Regular cardiac myocyte (primary cell): ENCODE measurements at places on chromosomes 6 and 20. TPM values are rescaled to one million over a fixed set of nuclear protein-coding genes. Genes with fewer than 3 reads are reported as not detected.

The COL21A1 gene
- total RNA-seq, result 0.38 and 1.7 TPM in 2 replicates

The BHLHE23 gene
- not detected in 2 replicates for total RNA-seq

The ZFP57 gene
- not detected in 2 replicates for total RNA-seq

The SPAG4 gene
- total RNA-seq, result 17.1 and 36.1 TPM in 2 replicates

The MLN gene
- total RNA-seq, result not detected in 2 replicates

The MYCT1 gene
- total RNA-seq, result 19.7 and 22.2 TPM in 2 replicates

The GPRC6A gene
- total RNA-seq, result not detected in 2 replicates

The MACROD2 gene
- total RNA-seq, result under 0.01 TPM in 2 replicates

The SYCP2L gene
- total RNA-seq, result not detected in 2 replicates

The TRPC4AP gene
- 82.3 and 120 TPM in 2 replicates for total RNA-seq

The GJA10 gene
- total RNA-seq, result not detected in 2 replicates

The PEX6 gene
- 25.9 and 46.8 TPM in 2 replicates for total RNA-seq

The SASH1 gene
- 71.7 and 118 TPM in 2 replicates for total RNA-seq

The CLVS2 gene
- not detected in 2 replicates for total RNA-seq

The NR2E1 gene
- not detected in 2 replicates for total RNA-seq

The WFDC5 gene
- not detected in 2 replicates for total RNA-seq

The CALHM4 gene
- total RNA-seq, result 0.19 and 0.28 TPM in 2 replicates

The ECT2L gene
- total RNA-seq, result under 0.01 TPM in 1 of 2 replicates, not detected in the other

The OR2J3 gene
- total RNA-seq, result not detected in 2 replicates

The SNRPB2 gene
- 47.1 and 64.2 TPM in 2 replicates for total RNA-seq

The EPPIN gene
- not detected in 2 replicates for total RNA-seq

The SYS1 gene
- total RNA-seq, result 26.8 and 29.9 TPM in 2 replicates

The BCLAF1 gene
- total RNA-seq, result 70.8 and 108 TPM in 2 replicates

The TSHZ2 gene
- 0.19 and 1.4 TPM in 2 replicates for total RNA-seq

The RIMS1 gene
- 17.1 and 39.5 TPM in 2 replicates for total RNA-seq

The MED23 gene
- total RNA-seq, result 28.9 and 34.4 TPM in 2 replicates

The PRR18 gene
- total RNA-seq, result not detected in 2 replicates

The CLPSL1 gene
- total RNA-seq, result not detected in 2 replicates

The CCHCR1 gene
- 14.7 and 19.0 TPM in 2 replicates for total RNA-seq

The NKX2-4 gene
- total RNA-seq, result not detected in 2 replicates

The C6orf118 gene
- not detected in 2 replicates for total RNA-seq

The TUBE1 gene
- 17.8 and 33.3 TPM in 2 replicates for total RNA-seq

The PERP gene
- total RNA-seq, result 14.2 and 21.7 TPM in 2 replicates

The NRN1 gene
- total RNA-seq, result under 0.01 TPM in 2 replicates

The FAM209B gene
- total RNA-seq, result not detected in 2 replicates

The PLEKHG1 gene
- total RNA-seq, result 0.56 and 1.5 TPM in 2 replicates

The CHRNA4 gene
- total RNA-seq, result not detected in 2 replicates

The VNN1 gene
- total RNA-seq, result under 0.01 TPM in 1 of 2 replicates, not detected in the other

The TRIM10 gene
- under 0.01 TPM in 1 of 2 replicates, not detected in the other for total RNA-seq

The OGFR gene
- 31.3 and 40.3 TPM in 2 replicates for total RNA-seq

The SEL1L2 gene
- not detected in 2 replicates for total RNA-seq

The ZKSCAN3 gene
- total RNA-seq, result 4.2 and 5.4 TPM in 2 replicates

The HLA-DQB2 gene
- total RNA-seq, result not detected in 2 replicates

The HTR1B gene
- total RNA-seq, result under 0.01 TPM in 1 of 2 replicates, not detected in the other

The KIAA0408 gene
- total RNA-seq, result 0.38 and 0.85 TPM in 2 replicates

The FNDC1 gene
- 0.19 and 1.1 TPM in 2 replicates for total RNA-seq

The CLPSL2 gene
- not detected in 2 replicates for total RNA-seq

The CTCFL gene
- under 0.01 TPM in 1 of 2 replicates, not detected in the other for total RNA-seq

The DDX39B gene
- 156 and 555 TPM in 2 replicates for total RNA-seq

The LY86 gene
- not detected in 2 replicates for total RNA-seq

The PLCB4 gene
- total RNA-seq, result 7.1 and 7.3 TPM in 2 replicates

The BPIFA1 gene
- not detected in 2 replicates for total RNA-seq

The LRRC1 gene
- total RNA-seq, result 2.5 and 2.7 TPM in 2 replicates

The GABRR1 gene
- total RNA-seq, result not detected in 2 replicates

The RSPO3 gene
- under 0.01 and 2.0 TPM in 2 replicates for total RNA-seq

The ZNF343 gene
- 14.4 and 15.9 TPM in 2 replicates for total RNA-seq

The GGTLC1 gene
- total RNA-seq, result not detected in 2 replicates

The RNGTT gene
- 28.9 and 30.4 TPM in 2 replicates for total RNA-seq

The GRM1 gene
- under 0.01 TPM in 2 replicates for total RNA-seq
